ENCODE measurements at places on chromosomes 4 and X.
A peak's percentile ranks its signal among the peaks of the same experiment; 100 is the strongest.

GRCh38 chrX:73400136-73400748, 46.6 kb upstream of the CDX4 start:
- DNase-seq = no peak

DNA sequence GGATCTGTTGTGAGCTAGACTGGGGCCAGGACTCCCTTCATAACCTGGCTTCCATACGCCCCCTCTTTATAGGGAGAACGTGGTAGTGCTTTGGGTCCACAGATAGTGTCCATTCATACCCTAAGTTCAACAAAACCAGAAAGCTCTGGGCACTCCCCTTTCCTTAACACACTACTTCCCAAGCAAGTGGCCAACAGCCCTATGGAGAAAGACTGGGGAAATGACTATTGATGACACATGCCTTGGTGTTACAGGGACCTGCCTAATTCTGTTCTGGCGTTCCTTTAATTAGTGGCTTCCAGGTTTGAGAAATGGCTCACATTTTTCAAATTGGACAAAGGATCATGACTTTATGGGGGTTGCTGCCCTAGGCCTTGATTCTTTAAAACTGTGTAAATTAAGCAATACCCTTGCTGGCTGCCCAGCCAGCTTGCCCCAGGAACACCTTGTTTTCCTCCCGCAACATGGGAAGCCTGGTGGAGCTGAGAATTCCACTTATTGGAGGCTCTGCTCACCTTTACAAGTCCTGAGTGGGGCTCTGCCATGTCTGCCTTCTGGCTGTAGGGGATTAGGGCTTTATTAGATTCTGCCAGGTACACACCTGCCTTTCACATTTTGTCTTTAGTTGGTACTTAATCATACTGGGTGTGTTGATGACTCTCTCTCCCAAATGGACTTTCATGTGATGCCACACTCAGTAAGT, 61.1 kb downstream of the RGS12 start:
- DNase-seq = peak; percentile 31

DNA sequence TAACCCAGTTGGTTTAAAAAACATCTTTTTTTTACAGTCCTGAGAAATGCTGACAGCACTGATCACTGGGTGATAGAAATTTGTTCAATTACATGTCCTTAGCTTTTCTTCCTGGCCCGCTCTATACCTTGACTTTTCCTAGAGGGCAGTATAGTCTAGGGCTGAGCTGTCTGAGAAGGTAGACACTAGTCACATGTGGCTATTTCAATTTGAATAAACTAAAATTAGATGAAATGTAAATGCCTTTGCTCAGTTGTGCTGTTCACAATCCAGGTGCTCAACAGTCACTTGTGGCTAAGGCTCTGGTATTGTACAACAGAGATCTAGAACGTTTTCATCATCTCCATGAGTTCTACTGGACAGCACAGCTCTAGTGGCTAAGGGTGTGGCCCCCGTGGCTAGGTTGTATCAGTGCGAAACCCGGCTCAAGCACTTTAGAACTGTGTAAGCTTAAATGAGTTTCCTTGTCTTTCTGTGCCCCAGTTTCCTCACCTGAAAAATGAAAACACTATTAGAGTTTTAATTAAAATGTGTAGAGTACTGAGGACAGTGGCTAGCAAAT, 111.6 kb upstream of the WDR17 start:
- no peak for DNase-seq

- DNase-seq = no peak
Observed at GRCh38 chr4:17624821-17625220, 10.4 kb downstream of the MED28 start.

DNA sequence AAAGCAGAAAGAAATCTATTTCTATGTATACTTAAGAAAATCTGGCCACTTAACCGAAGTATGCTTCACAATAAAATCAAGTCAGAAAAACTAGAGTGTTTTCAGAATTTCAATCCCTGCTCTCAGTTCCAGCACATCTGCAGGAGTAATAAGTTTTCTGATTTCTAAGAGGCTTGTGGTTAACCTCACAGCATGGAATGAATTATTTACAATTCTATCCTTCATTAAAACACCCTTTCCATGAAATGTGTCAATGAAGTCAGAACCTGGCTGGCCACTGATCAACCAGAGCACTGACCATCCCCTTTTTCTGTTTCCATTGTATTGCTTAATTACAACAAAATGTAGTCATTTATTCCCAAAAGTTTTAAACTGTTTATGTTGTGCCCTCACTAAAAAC, 781.4 kb upstream of the INTU start:
- no peak for DNase-seq

DNA sequence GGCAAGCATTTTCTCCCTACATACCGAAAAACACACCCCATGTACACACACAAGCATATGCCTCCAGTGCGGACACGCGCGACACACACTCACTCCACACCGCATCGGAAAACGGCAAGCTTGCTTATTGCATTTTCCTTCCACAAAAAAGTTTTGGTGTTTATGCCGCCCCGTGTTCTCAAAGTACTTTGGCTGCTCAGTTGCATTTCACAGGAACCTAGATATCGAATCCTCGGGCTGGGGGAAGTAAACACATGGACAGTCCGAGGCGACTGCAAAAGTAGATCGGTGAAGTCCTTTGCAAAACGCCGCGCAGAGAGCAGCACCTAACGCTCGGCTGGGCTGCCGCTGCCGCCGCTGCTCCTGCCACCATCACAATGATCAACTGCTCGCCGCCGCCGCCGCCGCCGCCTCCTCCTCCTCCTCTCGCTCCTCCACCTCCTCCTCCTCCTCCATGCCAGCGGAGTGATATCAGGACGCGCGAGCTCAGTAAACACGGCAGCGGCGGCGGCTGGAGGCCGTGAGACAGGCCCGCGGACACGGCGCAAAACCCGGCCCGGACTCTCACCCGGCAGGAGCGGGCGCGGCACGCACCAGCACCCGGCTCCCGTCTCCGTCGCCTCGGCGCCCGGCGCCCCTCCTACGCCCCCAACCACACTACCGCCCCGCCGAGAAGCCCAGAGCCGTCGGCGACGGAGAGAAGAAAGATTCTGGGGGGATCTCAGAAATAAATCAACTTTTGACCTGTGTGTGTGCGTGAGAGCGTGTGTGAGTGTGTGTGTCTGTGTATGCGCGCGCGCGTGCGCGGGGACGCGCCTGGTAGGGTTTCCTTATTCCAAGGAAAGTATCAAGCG, at the start of gene MAML3:
Gene MAML3 (minus strand): TSS at position 467 of the 854 bp plus-strand sequence. CDS start 857 bp downstream, outside the sequence.
- DNase-seq = peak; percentile 90

- no peak for DNase-seq
Observed at GRCh38 chr4:6999172-7000086, 43.7 kb upstream of the TADA2B start.

- DNase-seq = no peak
Observed at GRCh38 chr4:151659601-151660364, 101.0 kb downstream of the GATB start.

All from activated CD8-positive, alpha-beta memory T cell treated with anti-CD3 and anti-CD28 coated beads, Interleukin-2, amount 10 ng/mL, durations not matched to agents 7 days and 5 days (primary cell).